AG09309 (cell line): ENCODE measurements at places on chromosomes 16 and 17.

GRCh38 chr17:48016112-48016511 is 21.5 kb downstream of the COPZ2 start:
- no peak for DNase-seq

GRCh38 chr17:63550817-63551639 is 751 bp downstream of the DCAF7 start:
- DNase-seq = no peak

GRCh38 chr16:27286451-27286850 is 17.9 kb upstream of the NSMCE1 start:
- DNase-seq = peak; percentile 85

GRCh38 chr16:84109598-84110335 is 7.0 kb downstream of the MBTPS1 start:
- DNase-seq = no peak

- no peak for DNase-seq
These were observed 41.6 kb downstream of the AHSP start for GRCh38 chr16:31569360-31569717.

DNA sequence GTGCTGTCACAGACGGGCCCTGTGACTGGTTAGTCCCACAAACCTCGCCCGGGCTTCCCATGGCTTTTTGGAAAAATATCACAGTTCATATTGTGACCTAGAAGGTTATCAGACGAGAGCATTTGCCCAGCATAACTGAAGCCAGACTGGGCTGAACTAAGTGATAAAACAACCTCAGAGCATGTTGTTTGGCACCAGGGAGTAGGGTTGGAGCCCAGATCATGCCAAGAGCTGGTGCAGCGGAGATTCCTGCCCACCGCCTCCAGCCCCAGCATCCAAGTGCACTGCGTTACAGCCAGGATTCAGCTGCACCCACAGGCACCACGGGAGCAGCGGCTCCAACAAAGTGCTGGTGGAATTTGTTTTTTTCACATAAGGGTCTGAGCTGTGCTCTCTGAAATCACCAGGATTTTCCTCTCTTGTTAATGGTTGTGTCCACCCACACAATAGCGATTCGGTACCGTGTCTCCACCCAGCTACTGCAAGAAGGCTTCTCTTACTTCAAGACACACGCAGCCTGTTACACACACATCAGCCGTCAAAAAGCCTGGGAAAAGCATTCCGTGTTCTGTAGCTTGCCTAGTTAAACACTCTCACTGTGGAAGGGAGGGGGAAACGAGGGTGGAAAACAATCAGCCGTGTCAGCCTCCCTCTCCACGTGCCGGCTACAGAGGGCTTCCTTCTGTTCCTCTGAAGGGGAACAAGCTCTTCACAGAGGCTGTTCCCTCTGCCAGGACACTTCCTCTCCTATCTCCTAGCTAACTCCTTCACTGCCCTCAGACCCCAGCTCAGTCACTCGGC is 273.8 kb downstream of the C16orf95 start:
- no peak for DNase-seq

GRCh38 chr17:31733326-31733725 is 125.7 kb downstream of the COPRS start:
- DNase-seq = no peak

GRCh38 chr16:59259950-59260319 is 525.8 kb upstream of the GOT2 start:
- DNase-seq = no peak
